ENCODE measurements at places on chromosomes 3 and 15. TPM values are rescaled to one million over a fixed set of nuclear protein-coding genes. Genes with fewer than 3 reads are reported as not detected.

DNA sequence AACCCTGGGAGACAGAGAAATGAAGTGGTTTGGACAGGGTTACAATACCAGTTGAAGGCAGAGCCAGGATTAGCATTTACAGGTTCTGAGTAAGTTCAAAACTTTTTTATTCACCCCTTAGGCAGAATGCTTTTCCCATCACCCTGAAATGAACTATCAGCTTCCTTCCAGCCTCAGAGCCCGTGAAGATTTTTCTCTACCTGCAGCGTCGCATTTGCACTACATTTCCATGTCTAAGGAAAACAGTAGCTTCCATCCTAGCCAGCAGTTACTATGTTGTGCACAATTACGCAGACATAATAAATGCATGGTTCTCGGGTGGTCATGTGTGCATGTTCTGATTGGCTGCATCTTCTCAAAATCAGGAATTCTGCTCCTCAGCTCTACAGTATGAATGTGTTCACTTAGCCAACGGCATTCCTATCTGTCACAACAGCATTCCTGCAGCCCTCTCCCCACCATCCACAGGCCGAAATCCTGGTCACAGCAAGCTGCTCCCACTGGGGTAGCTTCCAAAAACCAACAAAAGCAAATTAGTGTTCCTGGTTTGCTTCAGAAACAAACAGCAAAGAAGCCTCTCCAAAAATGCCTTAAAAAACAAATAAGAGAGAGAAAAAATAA is 510.8 kb upstream of the SEMA6D start:
- DNase-seq = no peak

- H3K4me1 ChIP-seq = peaks cover 35% of the 10 kb centered on the region
- peak; percentile 88 for DNase-seq
- peak within 1 kb of the TSS; percentile 60 for H3K27ac ChIP-seq
- H3K27me3 ChIP-seq = no peaks in the 10 kb centered on the region
- H3K4me3 ChIP-seq = peak within 1 kb of the TSS; percentile 79
- H3K36me3 ChIP-seq = no peaks in the 10 kb centered on the region
Observed at GRCh38 chr3:58332575-58333188, at the start of gene PXK. Gene PXK (plus strand): TSS chr3:58332892. CDS start chr3:58332989, 97 bp downstream.

HOMER2 gene
- total RNA-seq = 16.2 TPM

DNA sequence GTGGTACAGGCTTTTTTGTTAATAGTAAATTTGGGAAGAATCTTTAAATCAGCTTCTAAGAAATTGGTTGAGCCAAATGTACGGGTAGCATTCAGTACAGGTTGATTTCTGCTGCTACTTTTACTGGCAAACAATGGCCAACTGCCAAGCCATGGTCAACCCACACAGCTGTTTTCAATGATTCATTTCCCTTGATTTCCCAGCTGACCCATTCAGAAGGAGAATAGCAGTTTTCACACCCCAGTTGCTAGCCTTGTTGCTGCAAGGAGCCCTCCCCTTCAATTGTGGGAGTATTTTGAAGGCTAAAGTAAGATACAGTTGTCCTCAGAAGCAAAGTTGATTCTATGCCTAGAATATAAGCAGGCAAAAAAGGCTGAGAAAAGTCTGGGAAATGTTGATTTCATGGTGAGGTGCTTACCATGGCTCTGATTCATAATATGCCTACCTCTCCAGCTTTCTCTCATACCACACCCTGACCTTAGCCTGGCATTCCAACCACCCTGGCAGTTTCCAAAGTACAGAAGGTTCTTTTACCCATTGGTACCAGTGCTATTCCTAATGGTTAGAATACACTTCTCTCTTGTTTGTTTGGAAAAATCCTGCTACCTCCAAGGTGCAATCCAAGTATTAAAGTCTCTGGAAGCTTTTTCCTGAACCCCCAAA is 320.3 kb upstream of the TGFBR2 start:
- DNase-seq = peak; percentile 41
- H3K36me3 ChIP-seq = no peaks in the 10 kb centered on the region
- H3K27me3 ChIP-seq = no peaks in the 10 kb centered on the region
- peaks cover 33% of the 10 kb centered on the region for H3K4me1 ChIP-seq
- no peak overlapping the region for H3K4me3 ChIP-seq

DNA sequence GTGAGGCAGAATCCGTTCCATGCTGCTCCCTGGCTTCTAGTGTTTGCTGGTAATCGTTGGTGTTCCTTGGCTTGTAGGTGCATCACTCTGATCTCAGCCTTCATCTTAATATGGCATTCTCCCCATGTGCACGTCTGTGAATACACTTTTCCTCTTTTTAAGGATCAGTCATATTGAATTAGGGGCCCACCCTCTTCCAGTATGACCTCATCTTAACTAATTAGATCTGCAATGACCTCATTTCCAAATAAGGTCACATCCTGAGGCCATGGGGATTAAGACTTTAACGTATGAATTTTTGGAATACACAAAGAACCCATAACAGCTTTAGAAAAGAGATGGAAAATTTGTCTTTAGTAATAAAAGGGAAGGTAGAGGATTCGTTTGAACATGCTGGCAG is 34.1 kb upstream of the MASP1 start:
- H3K36me3 ChIP-seq = no peaks in the 10 kb centered on the region
- no peak overlapping the region for H3K27ac ChIP-seq
- no peaks in the 10 kb centered on the region for H3K27me3 ChIP-seq
- no peak overlapping the region for H3K4me3 ChIP-seq
- no peak for DNase-seq

GOLGA8K gene
- 1.9 TPM for total RNA-seq

- no peaks in the 10 kb centered on the region for H3K27me3 ChIP-seq
- H3K36me3 ChIP-seq = no peaks in the 10 kb centered on the region
- no peaks in the 10 kb centered on the region for H3K4me1 ChIP-seq
- H3K27ac ChIP-seq = no peak overlapping the region
- no peak overlapping the region for H3K4me3 ChIP-seq
Observed at GRCh38 chr15:98408231-98408630, 240.1 kb upstream of the IGF1R start.

GRCh38 chr3:87993566-87993965 is 65.2 kb downstream of the CGGBP1 start:
- H3K4me3 ChIP-seq = no peak overlapping the region
- no peak for DNase-seq
- H3K27me3 ChIP-seq = no peaks in the 10 kb centered on the region

DNA sequence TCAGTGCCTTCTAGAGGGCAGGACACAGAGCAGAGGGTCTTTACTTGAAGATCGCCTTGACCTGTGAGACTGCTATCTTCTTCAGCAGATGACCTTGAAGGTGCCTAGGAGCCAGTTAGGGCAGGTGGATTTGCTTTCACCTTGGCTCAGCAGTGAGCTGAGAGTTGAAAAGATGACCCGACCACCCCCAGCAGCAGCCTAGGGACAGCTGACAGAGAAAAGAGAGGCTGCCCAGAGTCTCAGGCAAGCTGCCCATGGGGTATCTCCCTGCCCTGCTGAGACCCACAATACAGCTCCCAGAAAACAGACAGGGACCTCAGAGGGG is 453 bp upstream of the LTF start:
- H3K27me3 ChIP-seq = peaks cover 19% of the 10 kb centered on the region
- H3K4me3 ChIP-seq = no peak overlapping the region
- H3K4me1 ChIP-seq = peaks cover 30% of the 10 kb centered on the region
- no peaks in the 10 kb centered on the region for H3K36me3 ChIP-seq
- no peak for DNase-seq

EPHB3 gene
- 4.9 TPM for total RNA-seq

All from lower lobe of right lung (tissue), 2 donors.